Lower leg skin (tissue), 4 donors: ENCODE measurements at places on chromosomes 3 and 15.

DNA sequence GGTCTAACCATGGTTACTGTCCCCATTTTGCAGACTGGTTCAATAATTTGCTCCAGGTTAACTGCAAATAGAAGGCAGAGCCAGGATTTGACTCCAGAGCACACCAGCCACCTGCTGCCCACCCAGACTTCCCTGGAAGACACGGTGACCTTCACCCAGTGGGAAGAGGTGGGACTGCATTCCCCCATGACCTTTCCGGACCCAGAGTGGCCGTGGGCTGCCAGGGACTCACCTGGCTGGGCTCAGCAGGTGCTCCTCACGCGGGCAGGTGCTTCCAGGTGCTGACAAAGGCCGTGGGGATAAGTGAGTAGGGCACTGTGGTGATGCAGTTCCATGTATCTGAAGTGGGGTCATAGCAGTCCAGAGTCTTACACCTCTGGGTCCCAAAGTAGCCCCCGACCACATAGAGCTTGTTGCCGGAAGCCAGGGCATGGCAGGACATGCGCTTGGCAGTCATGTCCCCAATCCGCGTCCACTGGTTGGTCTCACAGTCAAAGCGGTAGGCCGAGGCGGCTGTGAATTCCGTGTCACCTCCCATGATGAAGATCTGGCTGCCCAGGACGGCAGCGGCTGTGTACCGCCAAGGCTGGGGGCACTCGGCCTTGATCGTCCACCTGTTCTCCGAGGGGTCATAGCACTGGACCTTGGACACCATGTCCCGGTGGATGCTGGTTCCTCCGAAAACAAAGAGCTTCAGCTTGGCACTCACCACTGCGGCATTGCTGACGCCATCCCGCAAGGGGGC is 26.8 kb downstream of the KLHL25 start:
- no peak for DNase-seq

GRCh38 chr3:30750967-30751366 is 143.5 kb downstream of the GADL1 start:
- DNase-seq, result no peak

GRCh38 chr3:68861521-68861920 is 70.8 kb downstream of the TAFA4 start:
- DNase-seq, result no peak

GRCh38 chr3:185995352-185995751 is 57.5 kb upstream of the TRA2B start:
- DNase-seq, result no peak

DNA sequence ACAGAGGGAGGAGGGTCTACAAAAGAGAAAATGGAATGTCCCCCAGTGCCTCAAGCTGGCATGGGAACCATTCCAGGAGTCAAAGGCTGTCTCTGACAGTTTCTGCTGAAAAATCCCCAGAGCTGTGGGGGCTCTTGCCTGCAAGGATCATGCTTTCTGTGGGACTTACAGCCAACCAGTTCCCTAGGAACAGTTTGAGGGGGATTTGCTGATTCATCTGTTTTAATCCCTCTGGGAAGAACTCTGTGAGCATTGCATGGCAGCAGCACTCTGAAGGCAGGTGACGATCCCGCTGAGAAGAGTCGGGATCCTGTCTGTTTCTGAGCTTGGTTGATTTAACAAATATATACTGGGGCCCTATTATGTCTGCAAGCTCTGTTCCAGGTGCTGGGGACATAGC is 176.0 kb downstream of the SSR3 start:
- DNase-seq, result no peak

DNA sequence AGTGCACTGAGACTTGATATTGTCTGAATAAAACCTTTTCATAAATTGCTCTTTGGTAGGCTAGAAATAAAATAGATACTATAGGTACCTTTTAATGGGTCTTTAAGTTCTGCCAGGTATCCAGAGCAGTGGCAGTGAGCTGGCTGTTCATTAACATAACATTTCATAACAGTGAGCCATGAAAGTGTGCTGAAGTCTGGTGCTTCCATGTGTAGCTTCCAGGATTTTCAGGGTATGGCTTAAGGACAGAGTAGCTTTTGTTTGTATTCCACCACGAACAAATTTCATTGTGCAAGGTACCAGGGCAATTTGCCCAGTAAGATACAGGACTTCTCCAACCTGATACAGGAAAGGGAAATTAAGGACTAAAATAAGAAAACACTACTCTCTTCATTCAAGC is 124.7 kb upstream of the NANOGP8 start:
- no peak for DNase-seq
